ENCODE measurements at places on chromosomes 4 and X.

GRCh38 chr4:47471064-47471463, 7.6 kb upstream of the COMMD8 start:
- DNase-seq, result no peak

DNA sequence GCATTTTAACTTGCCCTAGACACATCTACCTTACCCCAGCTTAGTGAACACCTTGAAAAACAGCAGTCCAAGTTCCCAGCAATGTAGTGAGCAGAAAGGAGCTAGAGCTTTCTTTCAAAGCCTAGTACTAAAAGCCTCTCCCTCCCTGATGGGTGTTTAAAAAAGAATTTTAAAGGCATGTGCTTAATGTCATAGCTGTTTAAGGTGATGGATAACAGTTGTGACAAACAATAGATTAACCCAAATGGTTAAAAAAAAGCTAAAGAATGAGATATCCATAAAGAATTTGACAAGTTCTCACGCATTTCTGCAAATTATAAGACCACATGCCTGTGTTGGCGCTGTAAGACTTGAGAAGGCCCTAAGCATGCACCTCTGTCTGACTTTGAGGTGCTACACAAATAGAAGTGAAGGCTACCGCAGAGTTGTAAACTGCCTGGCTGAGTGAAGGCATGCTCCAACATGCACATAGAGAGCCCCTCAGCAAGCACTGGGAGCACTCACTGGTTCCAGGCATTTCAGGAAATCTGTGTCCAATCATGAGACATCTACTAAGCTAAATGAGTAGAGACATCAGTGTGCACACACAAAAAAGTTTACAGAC, 94.0 kb downstream of the PHF8 start:
- no peak for DNase-seq

DNA sequence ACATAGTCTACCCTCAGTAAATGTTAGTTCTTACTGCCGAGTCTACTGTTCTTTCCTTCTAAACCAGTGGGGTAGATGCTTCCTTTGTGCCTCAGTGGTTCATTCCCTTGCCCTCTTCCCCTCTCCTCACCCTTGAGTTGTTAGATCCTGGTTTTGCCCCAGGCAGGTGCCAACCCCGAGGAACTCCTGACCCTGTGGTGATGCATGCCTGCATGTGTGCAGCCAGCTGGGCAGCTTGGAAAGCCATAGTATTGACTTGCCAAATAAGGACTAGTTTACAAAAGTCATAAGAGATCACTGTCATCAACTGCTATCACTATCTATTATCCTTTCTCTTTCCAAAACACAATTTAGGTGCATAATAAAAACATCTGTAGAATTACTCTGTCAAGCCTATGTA, 50.9 kb downstream of the REPS2 start:
- DNase-seq, result no peak

- DNase-seq, result no peak
Measured at GRCh38 chr4:38442073-38442788, 221.8 kb upstream of the KLF3 start.

- DNase-seq, result no peak
Measured at GRCh38 chrX:24243692-24244091, 70.2 kb downstream of the SUPT20HL2 start.

DNA sequence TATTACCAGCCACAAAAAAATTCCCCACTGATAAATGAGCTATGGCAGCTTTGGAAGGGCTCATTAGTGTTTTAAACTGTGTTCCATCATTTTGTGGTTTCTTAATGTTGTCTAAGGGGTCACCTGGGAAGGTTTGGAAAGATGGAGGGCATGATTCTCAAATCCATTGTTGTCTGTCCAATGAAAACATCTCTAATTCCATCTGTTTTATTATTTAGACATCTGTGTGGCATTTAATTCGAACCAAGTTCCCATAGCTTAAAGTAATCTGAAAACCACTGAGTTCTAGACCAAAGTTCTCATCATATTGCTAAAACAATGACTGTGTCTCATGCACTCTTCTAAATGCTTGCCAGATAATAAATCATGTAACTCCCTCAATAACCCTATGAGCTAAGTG, 103.8 kb upstream of the PPP3CA start:
- no peak for DNase-seq

- DNase-seq, result no peak
Measured at GRCh38 chr4:167541286-167541685, 307.0 kb upstream of the SPOCK3 start.

DNA sequence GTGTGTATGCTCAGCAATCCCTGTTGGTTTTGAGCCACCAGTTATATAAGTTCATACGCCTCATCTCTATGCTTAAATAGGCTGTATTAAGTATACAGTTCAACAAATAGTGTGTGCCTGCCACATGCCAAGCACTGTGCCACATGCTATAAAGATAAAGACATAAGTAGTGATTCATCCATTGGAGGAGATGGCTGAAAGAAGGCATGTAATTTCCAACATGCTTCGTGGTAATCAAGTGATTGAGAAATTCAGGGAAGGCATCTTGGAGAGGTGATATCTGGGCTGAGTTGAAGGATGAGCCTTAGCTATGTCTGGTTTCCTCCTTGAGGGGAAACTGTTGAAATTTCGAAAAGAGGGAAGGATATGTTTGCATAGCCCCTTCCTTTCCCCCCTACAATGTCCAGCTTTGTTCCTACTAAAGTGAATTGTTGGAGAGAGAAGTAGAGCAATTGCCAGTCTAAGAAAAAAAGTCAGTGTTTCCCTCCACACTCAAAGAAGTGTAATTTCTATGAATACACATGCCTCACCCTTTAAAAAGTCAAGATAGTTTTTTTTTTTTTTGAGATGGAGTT, 96.5 kb downstream of the ARHGAP10 start:
- no peak for DNase-seq

DNA sequence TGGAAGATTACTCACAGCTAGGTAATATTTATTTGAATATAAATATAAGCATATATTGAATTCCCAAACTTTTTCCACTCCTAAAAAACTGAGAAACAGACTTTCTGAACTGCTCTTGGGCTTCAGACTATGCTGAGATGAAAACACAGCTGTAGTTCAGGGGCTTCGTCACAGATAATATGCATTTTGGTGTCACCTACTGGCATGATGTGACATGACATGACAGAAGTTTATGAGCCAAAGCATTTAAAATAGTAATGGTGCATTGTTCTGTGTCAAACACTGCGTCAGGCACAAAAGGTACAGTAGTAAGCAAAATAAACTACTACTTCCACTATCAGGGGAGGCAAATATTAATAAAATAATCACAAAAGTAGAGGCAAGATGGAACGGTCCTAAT, 171.3 kb downstream of the BTC start:
- peak; percentile 52 for DNase-seq

- DNase-seq, result no peak
Measured at GRCh38 chr4:24529555-24529954, 54.8 kb downstream of the DHX15 start.

DNA sequence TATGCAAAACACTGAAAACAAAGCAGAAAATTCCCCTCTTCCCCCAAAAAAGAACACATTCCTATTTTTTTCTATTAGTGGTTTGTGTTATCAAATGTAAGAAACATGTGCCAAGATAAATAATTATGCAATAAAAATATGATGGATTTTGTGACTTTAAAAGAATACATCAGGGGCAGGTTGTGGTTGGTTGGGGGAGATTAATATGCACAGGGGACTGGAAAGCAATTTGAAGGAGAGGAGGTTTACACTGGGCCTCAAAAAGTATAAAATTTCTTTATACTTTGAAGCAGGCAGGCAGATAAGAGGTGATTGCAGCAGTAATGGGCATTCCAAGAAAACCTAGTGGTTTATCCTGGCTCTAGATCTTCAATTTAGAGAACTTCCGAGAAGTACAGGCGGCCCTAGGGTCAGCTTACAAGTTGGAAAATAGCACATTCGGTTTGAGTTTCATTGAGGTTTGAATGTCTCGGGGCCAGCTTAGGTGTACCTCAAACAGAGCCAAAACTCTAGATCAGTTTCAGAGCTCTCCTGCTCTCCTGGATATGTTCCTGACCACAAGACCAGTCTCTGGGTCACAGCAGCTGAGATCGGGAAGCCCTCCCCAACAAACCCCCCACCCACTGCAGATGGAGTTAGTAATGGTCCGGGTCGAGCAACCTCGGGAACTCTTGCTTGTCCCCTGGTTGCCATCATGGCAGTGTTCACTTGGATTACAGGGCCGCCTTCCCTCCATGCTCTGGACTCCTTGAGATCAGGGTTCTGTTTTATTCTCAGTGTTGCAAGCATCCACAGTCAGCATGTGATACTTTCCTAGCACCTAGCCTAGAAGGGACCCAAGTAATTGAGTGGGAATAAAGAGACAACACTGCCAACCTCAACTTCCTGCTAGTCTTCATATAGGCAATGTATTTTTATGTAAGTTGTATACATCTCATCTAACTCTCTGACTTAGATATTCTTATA, 112.1 kb upstream of the DDIT4L start:
- no peak for DNase-seq

- no peak for DNase-seq
Measured at GRCh38 chr4:2861631-2862436, 18.2 kb downstream of the ADD1 start.

- DNase-seq, result no peak
Measured at GRCh38 chrX:1108501-1109445, 103.7 kb downstream of the CRLF2 start.

- no peak for DNase-seq
Measured at GRCh38 chr4:10697086-10697485, 12.5 kb upstream of the CLNK start.

GRCh38 chrX:130120746-130121504, 10.6 kb upstream of the ELF4 start:
- DNase-seq, result no peak

GRCh38 chr4:16739997-16740624, 158.3 kb downstream of the LDB2 start:
- no peak for DNase-seq
